Fibroblast of upper back skin (primary cell): ENCODE measurements at places on chromosomes 5 and 9.

GRCh38 chr5:13350767-13351166, 593.7 kb downstream of the DNAH5 start:
- DNase-seq, result peak; percentile 35

DNA sequence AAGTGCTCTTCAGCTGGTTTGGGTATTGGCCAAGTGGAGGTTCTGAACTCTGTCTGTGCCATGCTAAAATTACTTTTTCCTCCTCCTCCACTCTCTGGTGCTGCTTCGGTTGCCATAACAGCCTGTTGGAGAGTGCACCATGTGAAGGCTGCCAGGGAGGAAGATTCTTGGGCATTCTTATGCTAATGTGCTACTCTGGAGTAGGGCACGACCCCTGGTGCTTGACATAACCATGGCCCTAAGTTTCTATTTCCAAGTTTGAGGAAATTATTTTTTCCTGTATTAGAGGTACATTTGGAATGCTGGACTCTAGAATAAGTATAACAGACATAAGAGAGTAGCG, 111.6 kb downstream of the ARHGAP26 start:
- DNase-seq, result no peak

- DNase-seq, result peak; percentile 23
Observed at GRCh38 chr5:68134033-68134668, 81.4 kb upstream of the PIK3R1 start.

DNA sequence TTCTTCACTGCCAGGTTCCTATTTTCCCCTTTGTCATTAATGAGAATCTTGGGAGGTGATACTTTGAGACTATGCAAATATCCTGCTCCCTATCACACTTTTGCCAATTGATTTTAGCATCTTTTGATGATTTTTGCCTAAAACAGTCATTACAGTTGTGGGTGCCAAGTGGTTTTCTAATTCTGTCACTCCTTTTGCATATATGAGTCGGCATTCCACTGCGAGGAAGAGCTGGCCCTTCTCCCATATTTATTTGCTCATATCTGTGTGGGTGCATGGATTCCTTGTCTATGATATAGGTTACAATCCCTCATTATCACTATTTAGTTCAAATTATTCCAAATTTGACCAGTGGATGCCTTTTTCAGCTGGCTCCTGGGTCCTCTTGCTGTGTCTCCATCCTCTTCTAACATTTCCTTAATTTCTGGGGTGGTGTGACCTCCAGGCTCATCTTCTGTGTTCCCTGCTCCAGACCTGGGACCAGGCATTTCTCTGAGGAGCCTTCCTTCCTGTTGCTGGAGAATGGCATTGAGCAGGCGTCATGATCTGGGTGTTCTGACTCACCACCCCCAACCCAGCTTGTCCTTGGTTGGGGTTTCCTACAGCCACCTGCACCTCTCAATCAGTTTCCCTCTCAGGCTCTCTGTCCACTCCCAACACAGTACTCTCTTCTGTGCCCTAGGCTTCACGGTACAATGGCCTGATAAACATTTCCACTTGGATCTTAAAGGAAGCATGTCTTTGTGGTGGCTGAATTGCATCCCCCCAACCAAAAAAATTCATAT, 106.7 kb downstream of the NXNL2 start:
- peak; percentile 20 for DNase-seq

DNA sequence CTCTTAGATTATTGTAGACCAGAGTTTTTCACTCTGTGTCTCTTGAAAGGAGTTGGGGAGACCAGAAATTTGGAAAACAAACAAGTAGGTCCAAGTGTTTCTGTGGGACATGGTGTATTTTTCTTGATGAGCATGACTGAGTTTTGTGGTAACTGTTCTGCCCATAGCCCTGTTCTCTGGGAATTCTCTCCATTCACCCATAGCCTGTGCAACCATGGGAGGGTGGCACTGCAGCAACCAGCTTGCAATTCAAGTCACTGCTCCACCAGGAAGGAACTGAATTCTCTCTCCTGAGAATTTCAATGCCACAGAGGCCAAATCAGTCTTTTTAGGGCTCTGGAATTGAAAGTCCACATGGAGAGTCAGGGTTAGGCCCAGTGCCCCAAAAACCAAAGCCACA, 475.3 kb upstream of the TRPC7 start:
- no peak for DNase-seq

DNA sequence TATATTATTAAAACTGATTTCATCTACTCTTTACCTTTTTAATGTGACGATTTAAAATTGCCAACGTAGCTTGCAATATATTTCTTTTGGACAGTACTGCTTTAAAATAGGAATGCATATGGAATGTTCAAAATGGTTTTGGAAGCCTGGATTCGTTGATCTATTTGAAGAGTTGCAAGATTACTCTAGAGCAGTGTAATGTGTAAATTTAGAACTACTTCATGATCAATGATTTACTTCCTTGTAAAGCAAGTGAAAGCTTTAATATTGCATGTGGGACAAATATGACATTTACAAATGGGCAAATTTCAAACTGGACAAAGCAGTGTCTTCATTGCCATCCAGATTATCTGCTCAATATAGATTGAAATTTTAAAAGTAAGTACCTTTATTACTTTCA, 38.3 kb downstream of the PARP8 start:
- no peak for DNase-seq

- DNase-seq, result peak; percentile 52
Observed at GRCh38 chr9:18865542-18865941, 167.5 kb downstream of the SAXO1 start.

DNA sequence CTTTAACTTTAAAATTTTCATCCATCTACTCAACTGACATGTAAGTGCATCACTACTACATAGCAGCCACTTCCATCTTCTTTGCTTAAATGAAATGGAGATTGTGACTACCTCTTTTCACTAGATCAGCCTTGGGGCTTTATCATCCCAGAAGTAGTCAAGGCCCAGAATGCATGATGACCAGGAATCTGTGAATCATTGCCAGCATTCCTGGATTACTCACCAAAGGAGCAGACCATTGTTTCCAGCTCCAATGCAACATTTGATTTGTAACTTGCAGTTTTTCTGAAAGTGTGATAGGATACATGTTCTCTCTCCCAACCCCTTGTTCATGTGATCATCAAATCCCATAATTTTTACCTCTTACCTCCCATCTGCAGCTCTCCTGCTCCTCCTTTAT, 65.1 kb downstream of the PLPPR1 start:
- peak; percentile 76 for DNase-seq

DNA sequence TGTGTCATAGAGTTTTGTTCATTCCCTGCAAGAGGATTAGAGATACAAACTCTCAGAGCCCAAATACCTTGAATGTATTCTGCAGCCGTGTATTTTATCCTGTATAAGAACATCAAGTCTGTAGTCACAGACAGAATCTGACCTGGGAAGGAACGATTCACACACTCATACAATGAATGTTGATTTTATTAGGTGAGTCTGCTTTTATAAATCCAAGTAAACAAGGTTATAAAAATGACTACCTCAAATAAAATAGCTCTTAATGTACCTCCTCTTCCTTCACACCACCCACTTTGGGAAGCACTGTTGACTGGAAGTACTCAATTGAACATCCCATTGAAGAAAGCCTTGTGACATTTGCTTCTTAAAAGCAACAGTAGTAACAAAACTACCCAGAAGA, 11.9 kb downstream of the SLC46A2 start:
- no peak for DNase-seq

DNA sequence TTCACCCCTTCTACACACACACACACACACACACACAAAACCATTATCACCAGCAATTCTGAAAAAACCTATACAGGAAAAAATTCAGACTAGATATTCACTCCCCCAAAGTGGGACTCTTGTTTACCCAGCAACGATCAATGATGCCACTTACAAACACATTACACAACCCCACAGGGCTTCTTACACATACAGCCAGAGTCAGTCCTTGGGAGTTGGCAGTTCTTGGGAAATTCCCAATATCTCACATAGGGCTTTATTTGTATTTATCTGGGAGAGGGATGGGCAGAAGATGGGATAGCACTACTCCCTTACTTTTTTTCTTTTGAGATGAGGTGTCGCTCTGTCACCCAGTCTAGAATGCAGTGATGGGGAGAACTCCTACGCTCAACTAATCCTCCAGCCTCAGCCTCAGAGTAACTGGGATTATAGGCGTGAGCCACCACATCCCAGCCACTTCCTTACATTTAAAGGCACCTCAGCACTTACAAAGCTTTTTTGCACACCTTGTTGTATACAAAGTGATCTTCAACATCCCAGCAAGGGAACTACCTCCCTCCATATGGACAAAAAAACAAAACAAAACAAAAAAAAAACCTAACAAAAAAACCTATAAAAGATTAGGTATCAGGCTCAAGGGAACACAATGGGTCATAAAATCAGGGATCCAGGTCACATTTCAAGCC, 168.4 kb downstream of the TSSK1B start:
- no peak for DNase-seq

GRCh38 chr5:132013711-132014110, 2.3 kb upstream of the ACSL6 start:
- no peak for DNase-seq

DNA sequence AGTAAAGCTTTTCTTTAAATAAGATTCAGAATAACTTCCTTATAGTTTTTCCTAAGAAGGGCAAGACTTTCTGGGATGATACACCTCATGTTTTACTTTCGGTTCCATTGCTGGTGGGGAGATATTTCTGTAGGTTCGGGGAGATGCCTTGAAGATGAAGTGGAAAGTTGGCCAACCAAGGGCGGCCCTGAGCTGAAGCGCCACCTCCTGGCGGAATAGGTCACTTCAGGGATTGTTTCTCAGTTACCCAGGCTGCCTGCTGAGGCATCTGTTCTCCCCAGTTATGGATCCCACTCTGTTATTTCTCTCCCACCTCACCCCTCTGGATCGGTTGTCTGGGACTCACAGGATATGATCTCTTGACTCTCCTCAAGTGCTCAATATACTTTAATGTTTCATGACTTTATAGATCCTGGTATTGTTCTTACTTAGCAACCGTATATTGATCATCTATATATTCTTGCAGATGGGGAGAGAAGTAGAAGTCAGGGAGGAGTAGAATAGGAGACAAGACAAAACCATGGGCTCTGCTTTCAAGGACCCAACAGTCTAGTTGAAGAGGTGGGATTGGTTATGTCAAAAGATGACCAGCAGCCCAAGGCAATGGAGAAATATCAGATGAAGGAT, 23.4 kb downstream of the MEGF10 start:
- peak; percentile 45 for DNase-seq

DNA sequence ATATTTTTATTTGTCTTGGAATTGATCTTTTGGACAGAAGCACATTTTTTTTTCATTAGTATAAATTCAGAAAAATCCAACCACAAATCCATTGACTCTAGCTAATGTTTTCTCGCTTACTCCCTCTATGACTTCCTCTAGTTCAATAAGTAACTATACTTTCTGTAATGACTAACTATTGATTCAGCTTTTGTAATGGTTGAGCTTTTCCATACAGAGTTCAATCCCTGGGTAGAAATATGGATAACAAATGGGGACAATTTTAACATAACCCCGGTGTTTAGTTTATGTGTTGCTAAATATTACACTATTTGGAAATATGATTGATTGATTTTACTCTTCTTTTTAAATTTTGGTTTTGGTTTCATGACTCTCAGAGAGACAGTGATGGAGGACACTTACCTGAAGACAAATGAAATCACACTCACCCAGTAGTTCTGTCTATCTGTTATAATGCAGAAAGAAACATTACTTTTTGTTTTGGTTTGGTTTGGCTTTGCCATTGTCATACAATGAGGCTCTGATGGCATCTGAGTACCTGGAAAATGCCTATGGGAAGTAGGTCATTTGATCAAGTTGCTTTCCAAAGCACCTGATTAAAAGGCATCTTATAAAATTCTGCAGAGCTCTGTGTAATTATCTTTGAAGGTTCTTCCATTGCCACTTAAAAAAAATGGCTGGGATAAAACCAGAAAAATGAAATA, 309.7 kb upstream of the MPDZ start:
- no peak for DNase-seq

GRCh38 chr5:73637565-73637964, 11.6 kb downstream of the ARHGEF28 start:
- DNase-seq, result no peak

GRCh38 chr5:128144491-128144890, 60.9 kb downstream of the SLC12A2 start:
- peak; percentile 27 for DNase-seq

- no peak for DNase-seq
Observed at GRCh38 chr9:109172935-109173334, 5.9 kb upstream of the FRRS1L start.
